Fibroblast of lung (primary cell): ENCODE measurements at places on chromosomes 16 and 17. TPM values are rescaled to one million over a fixed set of nuclear protein-coding genes. Genes with fewer than 3 reads are reported as not detected.
A peak's percentile ranks its signal among the peaks of the same experiment; 100 is the strongest.

- H3K27ac ChIP-seq: no peak overlapping the region
- DNase-seq: no peak
- no peaks in the 10 kb centered on the region for H3K4me1 ChIP-seq
- no peak overlapping the region for H3K4me3 ChIP-seq
- no peaks in the 10 kb centered on the region for H3K36me3 ChIP-seq
Measured at GRCh38 chr16:62955033-62955349, 918.8 kb upstream of the CDH8 start.

- H3K27me3 ChIP-seq: no peaks in the 10 kb centered on the region
- no peaks in the 10 kb centered on the region for H3K4me1 ChIP-seq
- no peak overlapping the region for H3K4me3 ChIP-seq
- no peak overlapping the region for H3K27ac ChIP-seq
- DNase-seq: no peak
Measured at GRCh38 chr16:48011878-48012658, 143.7 kb downstream of the ABCC12 start.

TCF25 gene
- total RNA-seq: 171 and 176 TPM in 2 replicates

DNA sequence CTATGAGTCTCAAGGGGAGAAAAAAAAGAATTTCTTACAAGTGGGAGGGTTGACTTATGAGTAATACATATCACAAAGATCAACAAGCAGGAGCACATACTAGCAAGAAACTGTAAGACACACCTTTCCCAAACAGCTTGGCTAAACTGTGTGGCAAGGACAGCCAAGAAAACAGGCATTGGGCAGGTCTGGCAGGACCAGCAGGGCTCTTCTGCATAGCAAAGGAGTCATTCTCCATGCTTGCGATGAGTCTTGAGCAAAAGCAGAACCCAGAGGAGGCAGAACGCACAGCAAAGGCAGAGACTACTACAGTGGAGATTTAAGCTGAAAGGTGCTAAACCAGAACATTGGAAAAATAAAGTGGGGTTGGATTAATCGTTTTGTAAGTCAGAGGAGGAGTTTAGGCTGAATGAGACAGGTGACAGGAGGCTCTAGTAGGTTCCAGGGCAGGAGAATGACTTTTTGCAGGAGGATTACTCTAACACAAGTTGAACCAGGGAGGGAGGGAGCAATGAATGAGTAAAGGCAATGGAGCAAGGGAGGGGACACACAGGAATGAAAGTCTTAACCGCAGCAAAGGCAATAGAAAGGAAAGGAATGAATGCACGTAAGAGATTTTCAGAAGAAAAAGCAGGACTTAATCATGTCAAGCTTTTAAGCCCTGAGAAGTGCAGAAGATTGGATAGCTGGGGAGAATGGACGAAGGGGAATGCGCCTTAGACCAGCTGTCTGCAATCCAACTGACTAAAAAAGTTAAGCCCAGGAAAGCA lies 2.7 kb downstream of the N4BP1 start:
- no peak overlapping the region for H3K27ac ChIP-seq
- H3K27me3 ChIP-seq: no peaks in the 10 kb centered on the region
- peak overlapping the region; percentile 15 for H3K4me3 ChIP-seq
- no peak for DNase-seq

DNA sequence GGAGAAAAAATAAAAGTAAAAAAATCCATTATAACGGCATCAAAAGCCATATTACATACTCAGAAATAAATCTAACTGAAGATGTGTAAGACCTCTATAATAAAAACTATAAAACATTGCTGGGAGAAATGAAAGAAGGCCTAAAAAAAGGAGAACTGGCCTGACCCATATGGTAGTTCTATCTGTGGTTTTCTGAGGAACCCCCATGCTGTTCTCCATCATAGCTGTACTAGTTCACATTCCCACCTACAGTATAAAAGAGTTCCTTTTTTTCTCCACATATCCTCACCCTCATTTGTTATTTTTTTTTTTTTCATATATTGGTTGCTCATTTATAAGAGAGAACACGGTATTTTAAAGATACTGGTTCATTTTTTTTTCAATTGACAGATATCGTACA lies 191.8 kb downstream of the STX8 start:
- no peak for DNase-seq
- H3K4me3 ChIP-seq: no peak overlapping the region
- no peaks in the 10 kb centered on the region for H3K27me3 ChIP-seq
- no peaks in the 10 kb centered on the region for H3K36me3 ChIP-seq
- H3K4me1 ChIP-seq: no peaks in the 10 kb centered on the region

ZSCAN10 gene
- total RNA-seq: not detected in 2 replicates

MPV17L gene
- 0.66 and 0.77 TPM in 2 replicates for total RNA-seq
